ENCODE measurements at places on chromosomes 4 and X.

- DNase-seq = no peak
- no peaks in the 10 kb centered on the region for H3K27me3 ChIP-seq
- H3K4me3 ChIP-seq = no peak overlapping the region
- H3K4me1 ChIP-seq = no peaks in the 10 kb centered on the region
These were observed 60.3 kb upstream of the HSD17B10 start for GRCh38 chrX:53494436-53494835.

GRCh38 chrX:74535408-74536151 is 78.8 kb downstream of the RLIM start:
- peak; percentile 77 for DNase-seq
- H3K27ac ChIP-seq = peak overlapping the region; percentile 92
- peak overlapping the region; percentile 72 for H3K4me3 ChIP-seq

GRCh38 chr4:149951152-149951900 is 126.9 kb upstream of the DCLK2 start:
- H3K27me3 ChIP-seq = no peaks in the 10 kb centered on the region
- no peak overlapping the region for H3K27ac ChIP-seq
- no peak overlapping the region for H3K4me3 ChIP-seq

DNA sequence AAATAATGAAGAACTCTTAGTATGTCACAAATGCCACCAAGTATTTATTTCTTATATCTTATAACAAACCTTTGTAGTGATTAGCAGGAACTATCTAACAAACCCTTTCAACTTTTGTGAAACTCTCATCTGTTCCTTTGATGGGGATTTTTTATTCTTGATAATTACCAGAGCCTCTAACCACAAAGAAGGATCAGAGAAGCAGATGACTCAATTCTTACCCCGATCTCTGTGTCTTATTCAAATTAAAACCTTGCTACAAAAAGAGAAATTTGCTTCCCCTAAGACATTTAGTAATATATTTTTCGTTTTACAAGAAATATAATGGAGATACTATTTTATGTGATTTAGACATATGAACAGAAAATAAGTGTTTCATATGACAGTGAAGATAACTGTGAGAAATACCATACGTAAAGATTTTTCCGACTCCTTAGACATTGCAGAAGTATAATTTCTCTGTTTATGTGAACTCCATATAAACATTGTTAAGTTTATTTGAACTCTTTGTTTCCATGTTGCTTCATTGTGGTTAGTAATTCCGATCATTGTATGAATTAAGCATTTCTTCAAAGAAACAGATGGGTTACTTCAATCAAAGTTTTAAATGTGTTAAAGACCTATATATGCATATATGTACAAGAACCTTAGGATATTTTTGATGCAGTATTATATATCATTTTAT is 205.4 kb downstream of the CFAP299 start:
- DNase-seq = no peak
- no peak overlapping the region for H3K4me3 ChIP-seq
- H3K4me1 ChIP-seq = no peaks in the 10 kb centered on the region
- H3K27ac ChIP-seq = no peak overlapping the region

DNA sequence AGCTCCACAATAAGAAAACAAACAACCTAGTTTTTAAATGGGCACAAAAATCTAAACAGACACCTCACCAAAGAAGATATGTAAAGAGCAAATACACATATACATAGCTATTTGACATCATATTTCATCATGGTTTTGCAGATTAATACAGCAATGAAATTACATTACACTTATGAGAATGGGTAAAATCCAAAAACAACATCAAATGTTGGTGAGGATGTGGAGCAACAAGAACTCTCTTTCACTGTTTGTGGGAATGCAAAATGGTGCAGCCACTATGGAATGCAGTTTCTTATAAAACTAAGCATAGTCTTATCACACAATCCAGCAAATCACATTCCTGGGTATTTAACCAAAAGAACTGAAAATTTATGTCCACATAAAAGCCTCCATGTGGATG is 25.0 kb downstream of the TLR6 start:
- no peak for DNase-seq
- no peaks in the 10 kb centered on the region for H3K36me3 ChIP-seq
- H3K27me3 ChIP-seq = no peaks in the 10 kb centered on the region
- no peak overlapping the region for H3K27ac ChIP-seq
- H3K4me1 ChIP-seq = no peaks in the 10 kb centered on the region
- no peak overlapping the region for H3K4me3 ChIP-seq

DNA sequence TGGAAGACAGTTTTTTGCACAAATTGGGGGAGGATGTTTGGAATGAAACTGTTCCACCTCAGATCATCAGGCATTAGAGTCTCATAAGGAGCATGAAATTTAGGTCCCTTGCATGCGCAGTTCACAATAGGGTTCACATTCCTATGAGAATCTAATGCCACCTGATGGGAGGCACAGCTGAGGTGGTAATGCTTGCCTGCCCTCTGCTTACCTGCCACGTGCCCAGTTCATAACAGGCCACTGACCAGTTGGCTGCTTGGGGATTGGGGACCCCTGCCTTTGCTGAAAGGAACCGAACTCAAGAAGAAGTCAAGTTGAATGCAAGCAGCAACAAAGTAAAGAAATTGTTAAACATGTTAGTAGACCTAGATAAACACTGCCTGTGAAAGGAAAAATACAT is 4.6 kb upstream of the HSPA4L start:
- H3K4me3 ChIP-seq = no peak overlapping the region
- H3K36me3 ChIP-seq = no peaks in the 10 kb centered on the region
- DNase-seq = no peak
- H3K27ac ChIP-seq = no peak overlapping the region
- no peaks in the 10 kb centered on the region for H3K4me1 ChIP-seq

- no peak overlapping the region for H3K27ac ChIP-seq
- H3K27me3 ChIP-seq = no peaks in the 10 kb centered on the region
- H3K4me3 ChIP-seq = no peak overlapping the region
- DNase-seq = no peak
- H3K36me3 ChIP-seq = no peaks in the 10 kb centered on the region
- no peaks in the 10 kb centered on the region for H3K4me1 ChIP-seq
These were observed 75.9 kb downstream of the NAA11 start for GRCh38 chr4:79249881-79250503.

DNA sequence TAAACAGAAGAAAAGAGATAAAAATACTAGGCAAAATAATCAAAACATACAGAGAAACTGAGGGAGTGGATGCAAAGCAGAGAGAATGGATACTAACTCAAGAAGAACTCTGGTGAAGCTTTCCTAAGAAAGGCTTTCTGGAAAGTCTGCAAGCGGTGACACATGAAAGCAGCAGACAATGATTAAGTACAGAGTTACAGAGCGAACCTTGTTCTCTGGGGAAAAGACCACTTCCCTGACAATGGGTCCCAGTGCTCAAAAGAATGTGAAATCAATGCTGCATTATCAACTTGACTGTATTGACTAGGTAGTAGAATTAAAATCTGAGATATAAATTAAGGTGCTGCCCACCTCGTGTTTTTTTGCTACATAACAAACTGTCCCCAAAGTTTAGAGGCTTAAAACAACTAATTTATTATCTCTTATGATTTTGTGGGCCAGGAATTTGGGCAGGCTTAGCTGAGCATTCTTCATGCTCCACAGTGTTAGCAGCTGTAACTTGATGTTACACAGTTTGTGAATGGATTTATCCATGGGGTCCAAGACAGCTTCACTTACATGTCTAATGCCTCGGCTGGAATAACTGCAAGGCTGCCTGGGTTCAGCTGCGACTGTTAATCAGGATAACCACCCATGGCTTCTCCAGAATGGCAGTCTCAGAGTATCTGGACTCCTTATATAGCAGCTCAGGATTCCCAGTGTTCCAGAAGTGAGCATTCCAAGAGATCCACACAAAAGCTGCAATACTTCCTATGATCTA is 106.9 kb upstream of the INPP4B start:
- no peaks in the 10 kb centered on the region for H3K4me1 ChIP-seq
- H3K4me3 ChIP-seq = no peak overlapping the region
- H3K27me3 ChIP-seq = no peaks in the 10 kb centered on the region

DNA sequence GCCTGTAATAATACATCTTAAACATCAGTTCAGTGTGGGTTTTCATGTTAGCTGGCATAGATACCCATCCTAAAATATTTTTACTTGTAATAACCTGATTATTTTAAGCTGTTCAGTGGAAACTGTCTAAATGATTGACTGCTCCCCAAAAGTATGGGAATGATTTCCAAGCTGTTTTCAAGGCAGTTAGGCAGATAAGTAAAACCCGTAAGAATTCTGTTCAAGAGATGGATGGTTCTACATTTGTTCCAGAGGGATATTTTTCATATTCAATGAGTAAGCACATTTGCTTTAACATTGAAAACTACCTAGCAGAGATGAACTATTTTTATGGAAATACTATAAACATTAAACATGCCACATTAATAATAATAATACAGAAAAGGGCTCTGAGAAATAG is 161.1 kb downstream of the UNC5C start:
- H3K36me3 ChIP-seq = no peaks in the 10 kb centered on the region
- H3K4me1 ChIP-seq = no peaks in the 10 kb centered on the region
- H3K27me3 ChIP-seq = no peaks in the 10 kb centered on the region
- no peak for DNase-seq

DNA sequence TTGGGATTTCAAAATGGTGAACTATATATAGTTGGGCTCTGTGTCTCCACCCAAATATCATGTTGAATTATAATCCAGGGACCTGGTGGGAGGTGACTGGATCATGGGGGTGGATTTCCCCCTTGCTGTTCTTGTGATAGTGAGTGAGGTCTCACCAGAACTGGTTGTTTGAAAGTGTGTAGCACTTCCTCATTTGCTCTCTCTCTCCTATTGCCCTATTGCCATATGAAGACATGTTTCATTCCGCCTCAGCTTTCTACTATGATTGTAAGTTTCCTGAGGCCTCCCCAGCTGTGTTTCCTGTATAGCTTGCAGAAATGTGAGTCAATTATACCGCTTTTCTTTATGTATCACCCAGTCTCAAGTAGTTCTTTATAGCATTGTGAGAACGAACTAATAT is 545.6 kb downstream of the TRAM1L1 start:
- no peaks in the 10 kb centered on the region for H3K36me3 ChIP-seq
- H3K27ac ChIP-seq = no peak overlapping the region
- no peaks in the 10 kb centered on the region for H3K4me1 ChIP-seq
- H3K4me3 ChIP-seq = no peak overlapping the region
- no peak for DNase-seq

DNA sequence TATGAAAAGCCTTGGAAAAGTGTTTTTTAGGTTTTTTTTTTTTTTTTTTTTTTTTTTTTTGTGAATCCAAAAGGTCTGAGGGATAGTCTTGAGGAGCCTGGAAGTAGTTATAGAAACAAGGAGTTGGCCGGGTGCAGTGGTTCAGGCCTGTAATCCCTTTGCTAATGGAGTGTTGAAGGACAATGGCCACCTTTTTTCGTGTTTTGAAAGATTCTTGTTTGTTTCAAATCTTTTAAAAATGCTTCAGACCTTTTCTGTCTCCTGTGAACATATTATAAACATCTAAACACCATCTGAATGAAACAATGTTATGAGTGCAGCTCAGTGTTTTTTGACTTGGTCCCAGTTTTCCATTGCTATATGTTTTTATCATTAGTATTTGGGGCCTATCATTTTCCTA is 177.8 kb downstream of the SOWAHB start:
- H3K4me3 ChIP-seq = no peak overlapping the region
- no peaks in the 10 kb centered on the region for H3K27me3 ChIP-seq
- no peaks in the 10 kb centered on the region for H3K4me1 ChIP-seq
- H3K36me3 ChIP-seq = no peaks in the 10 kb centered on the region
- DNase-seq = no peak
- no peak overlapping the region for H3K27ac ChIP-seq

- no peak overlapping the region for H3K4me3 ChIP-seq
- no peaks in the 10 kb centered on the region for H3K36me3 ChIP-seq
- no peak overlapping the region for H3K27ac ChIP-seq
- no peaks in the 10 kb centered on the region for H3K27me3 ChIP-seq
These were observed 8.8 kb upstream of the NKX1-1 start for GRCh38 chr4:1414831-1415680.

- no peaks in the 10 kb centered on the region for H3K36me3 ChIP-seq
- H3K4me3 ChIP-seq = no peak overlapping the region
- H3K27ac ChIP-seq = no peak overlapping the region
- no peaks in the 10 kb centered on the region for H3K4me1 ChIP-seq
These were observed 1981.9 kb upstream of the TENM3 start for GRCh38 chr4:180261346-180261745.

DNA sequence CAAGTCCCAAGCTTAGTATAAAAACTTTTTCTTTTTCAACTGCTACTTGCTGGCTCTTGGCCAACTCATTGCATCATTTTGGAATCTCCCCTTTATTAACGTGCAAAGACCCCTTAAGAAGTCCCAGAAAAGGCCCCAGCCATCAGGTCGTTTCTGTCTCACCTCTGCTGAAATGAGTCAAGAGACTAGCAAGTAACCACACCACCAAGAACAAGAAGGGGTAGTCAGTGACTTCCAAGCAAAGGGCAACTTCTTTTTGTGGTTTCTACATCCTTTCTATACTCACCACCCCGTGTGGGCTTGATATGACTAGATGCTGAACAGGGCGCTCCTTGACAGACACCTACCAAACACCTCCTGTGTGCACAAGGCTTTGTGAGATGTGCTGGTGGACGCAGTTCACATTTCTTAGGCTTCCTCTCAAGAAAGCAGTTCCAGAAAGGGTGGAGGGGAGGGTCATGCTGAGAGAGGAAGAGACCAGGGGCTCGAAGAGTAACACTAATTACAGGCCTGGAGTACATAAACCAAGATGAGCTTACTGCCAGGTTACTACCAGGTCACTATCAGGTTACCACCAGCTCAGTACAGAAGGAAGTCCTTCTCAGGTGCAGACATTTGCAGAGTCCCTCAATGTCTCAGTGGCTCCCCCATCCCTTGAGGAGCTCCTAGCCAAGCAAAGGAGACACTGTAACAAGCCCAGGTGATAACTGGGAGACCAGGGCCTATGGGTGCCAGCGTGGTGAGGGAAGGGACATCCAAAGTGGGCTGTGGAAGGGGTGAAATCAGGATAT is 19.3 kb downstream of the JAKMIP1 start:
- DNase-seq = no peak
- no peaks in the 10 kb centered on the region for H3K4me1 ChIP-seq
- no peak overlapping the region for H3K27ac ChIP-seq
- H3K36me3 ChIP-seq = no peaks in the 10 kb centered on the region
- peaks cover 2% of the 10 kb centered on the region for H3K27me3 ChIP-seq
- H3K4me3 ChIP-seq = no peak overlapping the region

- H3K4me1 ChIP-seq = no peaks in the 10 kb centered on the region
- no peak overlapping the region for H3K27ac ChIP-seq
- no peaks in the 10 kb centered on the region for H3K27me3 ChIP-seq
- DNase-seq = no peak
- no peak overlapping the region for H3K4me3 ChIP-seq
- H3K36me3 ChIP-seq = no peaks in the 10 kb centered on the region
These were observed 30.2 kb downstream of the BEND4 start for GRCh38 chr4:42122237-42122636.

DNA sequence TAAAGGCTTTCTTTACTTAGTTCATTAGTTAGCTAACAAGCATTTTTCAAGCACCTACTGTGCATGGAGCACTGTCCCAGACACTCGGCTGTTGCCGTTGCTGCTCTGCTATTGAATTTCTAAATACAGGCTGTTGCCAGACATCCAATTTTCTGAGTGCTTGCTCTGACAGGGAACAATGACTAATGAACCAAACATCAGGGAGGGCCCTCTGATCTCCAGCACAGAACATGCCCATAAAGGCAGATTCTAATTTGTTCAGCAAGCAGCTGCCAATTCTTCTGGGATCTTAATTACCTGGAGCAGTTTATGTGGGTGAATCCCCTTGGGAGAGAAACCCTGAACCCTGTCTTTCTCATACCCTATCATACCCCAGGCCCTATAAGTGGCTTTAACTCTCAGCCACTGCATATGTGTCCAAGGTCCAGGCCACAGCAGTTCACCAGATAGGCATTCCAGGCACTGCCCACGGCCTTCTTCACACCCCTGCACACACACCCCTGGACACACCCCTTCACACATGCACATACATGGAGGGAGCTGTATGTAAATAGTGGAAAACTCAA is 27.9 kb downstream of the TSC22D3 start:
- no peaks in the 10 kb centered on the region for H3K27me3 ChIP-seq
- no peaks in the 10 kb centered on the region for H3K36me3 ChIP-seq
- H3K27ac ChIP-seq = peak overlapping the region; percentile 84

Data from psoas muscle (tissue), 8 donors.